ENCODE measurements at places on chromosomes 13 and 19.

DNA sequence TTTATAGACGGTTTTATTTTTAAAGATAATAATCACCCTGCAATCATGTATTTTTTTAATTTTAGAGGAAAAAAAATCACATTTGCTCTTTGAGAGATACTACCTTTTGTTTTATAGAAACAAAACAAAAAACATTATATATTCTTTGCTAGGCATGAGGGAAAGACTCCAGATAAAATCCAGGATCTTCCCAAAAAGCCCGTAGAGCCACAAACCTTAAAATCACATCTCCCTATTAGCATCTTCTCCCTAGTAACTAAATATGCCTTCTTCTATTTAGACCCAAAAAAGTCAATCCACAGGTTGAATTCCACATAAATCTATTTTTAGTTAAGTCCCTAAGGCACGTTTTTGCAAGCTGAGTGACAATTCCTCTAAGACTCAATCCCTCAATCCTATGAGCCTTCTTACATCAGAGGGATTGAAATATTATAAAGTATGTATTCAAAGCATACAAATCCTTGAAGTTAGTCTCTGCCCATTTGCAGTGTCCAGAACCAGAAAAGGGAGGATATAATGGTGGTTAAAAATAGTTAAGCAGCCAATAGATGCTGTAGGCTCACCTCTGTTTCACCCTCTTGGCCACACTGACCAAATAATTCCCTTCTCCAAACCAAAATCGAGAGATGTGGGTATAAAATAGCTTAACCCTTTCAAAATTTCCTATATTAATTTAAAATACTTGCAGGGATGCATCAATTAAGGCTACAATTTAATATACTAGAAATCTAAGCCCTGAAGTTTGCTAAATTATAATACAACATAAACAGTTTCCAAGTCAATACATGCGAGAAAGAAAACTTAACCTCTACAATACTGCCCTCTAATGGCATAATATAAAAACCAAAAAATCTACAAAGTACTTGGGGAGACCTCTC is 64.0 kb downstream of the SERP2 start:
- DNase-seq = no peak

GRCh38 chr19:50384685-50385535 is 763 bp downstream of the POLD1 start:
- no peak for DNase-seq

DNA sequence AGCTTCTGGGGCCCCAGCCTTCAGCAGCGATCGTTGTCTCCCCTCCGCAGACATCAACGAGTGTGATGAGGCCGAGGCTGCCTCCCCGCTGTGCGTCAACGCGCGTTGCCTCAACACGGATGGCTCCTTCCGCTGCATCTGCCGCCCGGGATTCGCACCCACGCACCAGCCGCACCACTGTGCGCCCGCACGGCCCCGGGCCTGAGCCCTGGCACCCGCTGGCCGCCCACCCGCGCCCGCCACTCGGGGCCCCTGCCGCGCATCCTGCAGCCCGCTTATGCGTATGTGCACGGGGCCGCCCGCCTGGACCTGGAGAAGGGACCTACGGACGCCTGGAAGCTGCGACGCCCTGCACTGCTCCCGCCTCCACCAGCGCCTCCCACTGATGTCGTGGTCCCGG is 28.2 kb downstream of the LTBP4 start:
- no peak for DNase-seq

- DNase-seq = no peak
Observed at GRCh38 chr13:111868716-111869115, 198.2 kb upstream of the SOX1 start.

DNA sequence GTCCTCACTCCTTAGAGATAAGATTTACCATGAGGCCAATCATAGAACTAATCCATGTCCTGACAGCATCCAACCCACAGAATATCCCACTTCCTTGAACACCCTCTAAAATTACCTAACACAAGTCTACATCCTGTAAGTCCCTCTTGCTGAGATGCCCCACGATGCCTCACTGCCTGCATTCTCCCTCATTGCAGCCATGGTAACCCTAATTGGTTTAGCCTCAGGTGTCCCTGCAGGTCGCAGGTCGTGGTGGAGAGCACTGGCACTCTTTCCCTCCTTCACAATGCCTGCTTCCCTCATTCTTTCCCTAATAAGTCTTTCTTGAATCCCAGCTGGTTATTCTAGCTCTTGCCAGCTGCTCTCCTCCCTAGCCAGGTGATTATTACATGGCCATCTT is 35.3 kb upstream of the MYO16 start:
- no peak for DNase-seq

DNA sequence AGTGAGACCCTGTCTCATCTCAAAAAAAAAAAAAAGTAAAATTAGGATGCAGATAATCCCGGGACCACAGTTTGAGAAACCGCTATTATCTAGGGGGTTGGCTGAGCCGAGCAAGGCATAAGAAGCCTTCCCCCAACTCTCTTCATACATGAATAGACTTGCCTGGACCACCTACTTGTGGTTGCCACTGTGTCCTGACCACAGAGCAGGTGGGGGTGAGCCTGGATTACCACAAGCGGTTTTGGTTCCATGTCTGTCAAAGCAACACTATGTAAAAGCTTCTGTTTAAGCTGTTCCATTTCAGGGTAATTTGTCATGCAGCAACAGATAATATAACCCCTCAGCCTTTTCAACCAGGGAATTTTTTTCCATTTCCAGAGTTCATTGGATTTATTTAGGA is 3.3 kb upstream of the NAPA start:
- peak; percentile 84 for DNase-seq

DNA sequence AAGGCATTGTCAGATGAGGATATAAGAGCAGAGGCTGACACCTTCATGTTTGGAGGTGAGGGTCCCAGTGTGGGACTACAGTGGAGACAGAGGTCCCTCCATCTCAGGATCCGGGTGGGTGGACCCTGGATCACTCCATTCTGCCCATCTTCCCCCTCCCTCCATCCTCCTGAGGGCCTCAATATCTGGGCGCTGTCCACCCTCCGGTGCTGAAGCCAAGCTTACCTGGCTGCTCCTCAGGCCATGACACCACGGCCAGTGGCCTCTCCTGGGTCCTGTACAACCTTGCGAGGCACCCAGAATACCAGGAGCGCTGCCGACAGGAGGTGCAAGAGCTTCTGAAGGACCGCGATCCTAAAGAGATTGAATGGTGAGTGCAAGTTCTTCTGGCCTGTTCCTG is 11.9 kb downstream of the CYP4F12 start:
- no peak for DNase-seq

DNA sequence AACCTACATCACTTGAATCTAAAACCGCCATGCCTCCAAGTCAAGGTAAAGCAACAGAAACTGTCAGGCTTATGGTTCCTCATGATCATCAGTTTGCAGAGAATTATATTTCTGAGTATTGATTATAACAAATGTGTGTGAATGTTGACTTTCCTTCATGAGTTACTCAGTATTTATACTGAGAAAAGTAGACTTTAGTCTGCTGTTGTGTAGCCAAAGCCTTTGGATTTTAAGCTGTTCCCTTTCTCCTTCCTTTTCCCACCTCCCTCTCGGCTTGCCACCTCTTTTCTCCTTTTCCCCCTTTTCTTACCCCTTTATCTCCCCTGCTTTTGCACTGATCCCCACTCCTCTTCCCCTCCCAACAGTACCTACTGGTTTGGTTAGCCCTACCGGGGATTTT is 20.7 kb upstream of the GPR18 start:
- no peak for DNase-seq

- no peak for DNase-seq
Observed at GRCh38 chr19:46040952-46041500, at the start of gene IGFL4. TSS of gene IGFL4 (minus strand) at chr19:46041002. CDS start at chr19:46040962, 40 bp downstream.

- DNase-seq = no peak
Observed at GRCh38 chr19:4976401-4977298, 7.7 kb downstream of the KDM4B start.

DNA sequence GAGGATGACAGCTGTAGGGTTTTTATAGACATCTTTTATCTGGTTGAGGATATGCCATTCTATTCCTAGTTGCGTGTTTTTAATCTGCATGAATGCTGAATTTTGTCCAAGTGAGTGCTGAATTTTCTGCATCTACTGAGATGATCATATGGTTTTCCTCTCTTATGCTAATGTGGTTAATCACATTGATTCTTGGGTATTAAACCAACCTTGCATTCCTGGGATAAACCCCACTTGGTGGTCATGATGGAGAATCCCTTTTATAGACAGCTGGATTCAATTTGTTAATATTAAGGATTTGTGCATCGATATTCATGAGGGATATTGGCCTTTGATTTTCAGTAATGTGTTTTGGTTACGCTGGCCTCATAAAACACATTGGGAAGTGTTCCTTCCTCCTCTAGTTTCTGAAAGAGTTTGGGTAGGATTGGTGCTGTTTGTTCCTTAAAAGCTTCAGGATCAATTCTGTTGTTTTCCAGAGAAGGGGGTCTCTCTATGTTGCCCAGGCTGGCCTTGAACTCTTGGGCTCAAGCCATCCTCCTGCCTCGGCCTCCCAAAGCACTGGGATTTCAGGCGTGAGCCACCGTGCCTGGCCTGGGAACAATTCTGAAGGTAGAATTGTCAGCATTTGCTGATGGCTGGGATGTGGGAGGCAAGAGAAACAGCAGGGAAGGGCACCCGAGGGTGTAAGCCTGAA is 7.3 kb upstream of the LINGO3 start:
- DNase-seq = no peak

GRCh38 chr19:16458391-16459341 is 13.1 kb downstream of the EPS15L1 start:
- DNase-seq = no peak

- no peak for DNase-seq
Observed at GRCh38 chr13:64746845-64747244, 2483.3 kb downstream of the PCDH9 start.

DNA sequence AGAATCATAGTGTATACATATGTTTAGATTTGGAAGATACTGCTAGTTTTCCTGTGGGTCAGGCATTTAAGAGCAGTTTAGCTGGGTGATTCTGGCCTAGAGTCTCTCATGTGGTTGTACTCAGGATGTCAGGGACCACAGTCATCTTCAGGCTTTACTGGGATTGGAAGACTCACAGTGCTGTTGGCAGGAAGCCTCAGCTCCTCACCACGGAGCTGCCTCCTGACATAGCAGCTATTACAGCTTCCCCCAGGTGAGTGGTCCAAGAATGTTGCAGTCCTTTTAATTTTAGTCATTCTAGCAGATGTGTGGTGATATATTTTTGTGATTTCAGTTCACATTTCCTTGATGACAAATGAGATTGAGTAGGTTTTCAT is 16.9 kb upstream of the GPR18 start:
- DNase-seq = peak; percentile 55

DNA sequence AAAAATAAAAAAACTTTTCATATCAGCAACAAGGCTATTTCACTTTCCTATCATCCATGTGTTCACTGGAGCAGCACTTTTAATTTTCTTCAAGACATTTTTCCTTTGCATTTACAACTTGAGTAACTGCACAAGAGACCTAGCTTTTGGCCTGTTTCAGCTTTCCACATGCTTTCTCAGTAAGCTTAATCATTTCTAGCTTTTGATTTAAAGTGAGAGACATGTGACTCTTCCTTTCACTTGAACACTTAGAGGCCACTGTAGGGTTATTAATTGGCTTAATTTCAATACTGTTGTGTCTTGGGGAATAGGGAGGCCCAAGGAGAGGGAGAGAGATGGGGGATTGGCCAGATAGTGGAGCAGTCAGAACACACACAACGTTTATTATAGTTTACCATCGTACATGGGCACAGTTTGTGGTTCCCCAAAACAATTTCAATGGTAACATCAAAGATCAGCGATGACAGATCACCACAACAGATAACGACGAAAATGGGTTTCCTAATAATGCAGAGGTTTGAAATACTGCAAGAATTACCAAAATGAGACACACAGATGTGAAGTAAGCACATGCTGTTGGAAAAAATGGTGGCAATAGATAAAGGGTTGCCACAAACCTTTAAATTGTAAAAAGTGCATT is 117.6 kb downstream of the GGACT start:
- no peak for DNase-seq

DNA sequence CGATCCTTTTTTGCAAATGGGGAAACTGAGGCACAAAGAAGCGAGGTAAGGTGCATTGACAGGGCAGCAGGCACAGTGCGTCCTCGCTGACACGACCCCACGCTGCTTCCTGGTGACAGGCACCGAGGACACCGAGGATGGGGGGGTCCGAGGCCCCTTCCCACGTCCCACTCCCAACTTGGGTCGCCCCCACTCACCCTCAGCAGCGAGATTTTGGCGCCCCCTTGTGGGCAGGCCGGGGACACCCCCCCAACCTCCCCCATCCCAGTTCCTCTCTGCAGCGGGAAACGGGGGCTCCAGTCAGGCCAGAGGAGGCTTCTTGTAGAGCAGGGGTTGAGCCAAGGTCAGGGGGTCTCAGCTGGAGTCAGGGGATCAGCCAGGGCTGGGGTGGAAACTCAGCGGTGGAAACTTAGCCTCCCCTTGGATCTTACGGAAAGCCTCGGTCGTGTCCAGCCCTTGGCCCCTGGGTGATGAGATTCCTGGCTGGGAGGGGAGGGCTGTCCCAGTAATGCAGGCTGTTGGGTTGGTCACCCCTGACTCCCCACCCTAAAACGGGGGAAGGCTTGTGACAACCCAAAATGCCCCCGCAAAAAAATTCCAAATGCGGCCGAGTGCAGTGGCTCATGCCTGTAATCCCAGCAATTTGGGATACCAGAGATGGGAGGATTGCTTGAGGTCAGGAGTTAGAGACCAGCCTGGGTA is 8.2 kb downstream of the SMIM24 start:
- peak; percentile 76 for DNase-seq

GRCh38 chr19:30754162-30754561 is 382.0 kb downstream of the ZNF536 start:
- DNase-seq = no peak

DNA sequence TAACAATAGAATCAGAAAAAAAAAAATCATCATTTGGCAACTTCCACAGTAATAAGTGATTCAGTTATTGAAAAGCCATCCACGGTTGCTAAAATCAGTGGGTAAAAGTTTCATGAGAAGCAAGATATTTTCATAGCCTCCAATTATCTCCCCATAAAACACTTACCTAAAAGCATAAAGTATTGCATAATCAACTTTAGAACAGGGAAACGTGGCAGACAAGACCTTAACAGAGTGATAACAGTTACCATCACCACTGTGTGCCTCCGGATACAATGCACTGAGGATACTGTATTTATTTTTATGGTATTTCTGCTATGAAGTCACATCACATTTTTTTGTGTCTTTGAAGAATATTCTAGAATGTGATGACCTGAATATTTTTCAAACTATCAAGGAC is 37.0 kb downstream of the ABCC4 start:
- DNase-seq = no peak

DNA sequence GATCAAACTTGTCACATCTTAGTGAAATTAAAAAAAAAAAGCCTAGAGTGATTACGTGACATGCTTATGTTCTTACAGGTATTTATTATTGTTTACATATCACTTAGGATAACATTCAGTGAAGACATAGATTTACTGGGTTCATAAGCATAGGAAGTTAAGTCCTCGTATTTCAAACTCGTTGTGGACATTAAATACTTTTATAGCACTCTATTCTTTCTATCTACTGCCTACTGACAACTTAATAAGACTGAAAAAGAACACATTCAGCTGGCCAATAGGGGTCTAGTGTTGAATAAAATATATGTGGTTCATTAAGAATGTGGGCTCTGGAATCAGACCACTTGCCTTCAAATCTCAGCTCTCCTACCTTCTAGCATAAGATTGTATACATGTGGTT is 1927.4 kb downstream of the PCDH9 start:
- DNase-seq = no peak

GRCh38 chr19:42154471-42155323 is 22.5 kb upstream of the POU2F2 start:
- no peak for DNase-seq
